D721Med (cell line): ENCODE measurements at places on chromosomes 12 and 14.

GRCh38 chr14:78673845-78674244 is 503.7 kb downstream of the NRXN3 start:
- no peak for DNase-seq

- DNase-seq = no peak
These were observed 599.4 kb upstream of the MDGA2 start for GRCh38 chr14:48274826-48275225.

DNA sequence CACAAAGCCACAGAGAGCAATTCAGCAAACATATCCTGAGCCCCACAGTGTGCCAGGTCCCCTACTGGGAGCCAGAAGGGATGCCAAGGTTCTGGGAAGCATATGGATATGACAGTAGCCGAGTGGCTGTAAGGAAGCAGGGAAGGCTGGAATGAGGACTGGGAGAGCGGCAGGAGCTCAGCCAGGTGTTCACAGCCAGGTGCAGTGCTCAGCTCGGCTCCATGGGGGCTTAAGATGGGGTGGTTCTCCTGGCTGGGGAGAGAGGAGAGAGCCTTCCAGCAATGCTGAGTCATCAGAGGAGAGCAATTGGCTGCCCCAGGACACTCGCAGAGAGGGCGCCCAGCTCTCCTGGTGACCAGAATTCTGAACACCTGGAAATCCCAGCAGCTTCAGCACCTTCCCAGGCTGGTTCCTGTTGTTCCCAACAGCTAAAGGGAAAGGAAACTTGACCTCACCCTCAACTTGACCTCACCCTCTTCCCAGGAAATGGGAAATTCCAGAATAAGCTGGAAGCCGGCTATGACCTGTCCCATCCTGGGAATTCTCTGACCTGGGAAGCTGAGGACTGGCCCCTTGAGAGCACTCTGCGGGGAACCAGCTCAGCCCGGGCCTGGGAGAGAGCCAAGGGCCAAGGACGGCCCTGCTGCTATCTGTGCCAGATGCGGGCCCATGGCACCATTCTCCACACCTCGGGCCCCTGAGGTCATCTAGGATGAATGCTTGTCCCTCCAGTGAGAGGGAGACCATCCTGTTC is 34.6 kb downstream of the SLC6A12 start:
- no peak for DNase-seq

DNA sequence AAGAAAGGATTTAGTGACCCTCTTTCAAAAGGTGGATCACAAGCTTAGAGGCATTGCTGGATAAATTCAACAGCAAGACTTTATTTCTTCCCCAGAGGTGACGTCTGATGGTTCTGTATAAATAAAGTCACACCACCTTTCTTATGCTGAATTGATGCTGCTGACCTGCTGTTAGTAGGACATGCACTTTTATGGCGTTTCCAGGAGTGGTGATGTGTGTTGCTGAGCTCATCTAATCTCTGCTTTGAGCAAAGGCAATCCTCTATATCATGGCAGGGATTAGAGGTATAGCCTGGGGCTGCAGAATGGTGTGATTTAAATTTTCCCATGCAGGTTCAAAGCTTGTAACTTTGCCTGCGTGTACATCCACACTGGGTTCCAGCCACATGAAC is 94.9 kb downstream of the ETV6 start:
- DNase-seq = no peak

GRCh38 chr12:94078736-94079509 is 69.5 kb upstream of the PLXNC1 start:
- DNase-seq = no peak

- DNase-seq = no peak
These were observed 86.0 kb upstream of the SLC38A2 start for GRCh38 chr12:46458500-46459102.
